ENCODE measurements at places on chromosomes 7 and 10.

DNA sequence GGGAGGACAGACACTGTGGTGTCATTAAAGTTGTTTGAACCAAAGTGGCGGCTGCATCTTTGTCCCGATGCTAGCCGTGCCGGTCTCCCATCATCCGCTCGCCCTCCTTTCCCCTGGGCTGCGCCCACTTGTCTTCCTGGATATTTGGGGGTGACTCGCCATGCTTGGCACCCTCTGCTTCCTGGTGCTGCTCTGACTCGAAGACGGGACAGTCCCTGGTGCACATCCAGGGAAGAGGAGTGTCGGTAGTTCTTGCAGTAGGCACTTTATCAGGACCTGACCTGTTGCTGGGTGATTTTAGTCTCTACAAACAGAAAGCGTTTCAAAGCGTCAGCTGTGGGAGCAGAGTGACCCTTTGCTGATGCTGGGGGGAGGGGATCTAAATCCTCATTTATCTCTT, 68.3 kb upstream of the DNAJB6 start:
- DNase-seq: no peak

- peak; percentile 83 for DNase-seq
Measured at GRCh38 chr7:25255611-25256332, 27.5 kb upstream of the NPVF start.

DNA sequence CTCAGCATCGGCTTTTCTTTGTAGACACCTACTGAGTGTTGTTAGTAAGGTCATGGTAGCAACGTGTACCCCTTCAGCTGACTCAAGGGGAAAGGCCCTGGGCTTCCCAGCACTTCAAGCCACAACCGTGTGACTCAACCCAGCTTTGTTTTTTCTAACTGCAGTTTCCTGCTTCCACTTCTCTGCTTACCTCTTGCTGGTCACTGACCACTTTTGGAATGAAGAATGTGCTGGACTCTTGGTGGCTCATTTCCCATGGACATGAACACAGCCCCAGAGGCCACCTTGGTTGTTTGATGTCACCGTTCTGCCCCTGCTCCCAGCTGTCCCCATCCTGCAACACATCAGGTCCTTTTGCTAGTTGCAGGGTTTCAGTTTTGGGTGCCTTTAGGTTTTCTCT, 69.5 kb upstream of the ZNF438 start:
- DNase-seq: no peak

DNA sequence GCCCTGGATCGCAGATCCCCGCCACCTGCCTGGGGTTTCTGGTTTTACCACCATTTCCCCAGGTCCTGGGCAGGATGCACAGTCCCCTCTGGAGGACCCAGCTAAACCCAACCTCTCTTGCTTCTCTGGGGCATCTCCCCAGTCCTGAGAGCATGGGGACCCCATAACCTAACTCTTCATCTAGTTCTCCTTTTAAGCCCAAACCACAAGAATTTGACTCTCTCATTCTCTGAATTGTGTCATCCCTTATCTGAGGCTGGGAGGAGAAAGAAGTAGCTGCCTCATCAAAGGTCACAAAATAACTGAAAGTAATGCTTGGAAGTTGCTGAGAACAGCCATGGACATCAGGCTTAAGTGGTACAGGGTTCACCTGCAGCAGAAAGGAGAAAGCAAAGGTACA, 159.9 kb downstream of the FGFR2 start:
- no peak for DNase-seq

DNA sequence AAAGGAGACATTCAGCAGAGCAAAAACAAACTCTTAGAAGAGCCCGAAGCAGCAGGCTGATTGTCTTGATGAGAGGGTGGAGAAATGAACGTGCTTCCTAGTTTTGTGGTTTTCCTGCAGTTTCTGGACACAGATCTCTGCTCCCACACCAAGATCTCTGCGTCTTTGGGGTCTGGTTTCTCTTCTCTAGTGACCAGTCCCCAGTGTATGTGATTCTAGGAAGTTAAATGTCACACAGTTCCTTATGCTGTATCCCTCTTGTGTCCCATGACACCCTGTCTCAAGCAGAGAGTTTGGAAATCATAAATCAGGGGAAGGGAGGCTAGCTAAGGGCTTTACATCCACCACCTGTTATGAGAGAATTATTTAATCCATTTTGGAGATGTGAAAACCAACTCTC, 55.4 kb upstream of the KLF14 start:
- no peak for DNase-seq

DNA sequence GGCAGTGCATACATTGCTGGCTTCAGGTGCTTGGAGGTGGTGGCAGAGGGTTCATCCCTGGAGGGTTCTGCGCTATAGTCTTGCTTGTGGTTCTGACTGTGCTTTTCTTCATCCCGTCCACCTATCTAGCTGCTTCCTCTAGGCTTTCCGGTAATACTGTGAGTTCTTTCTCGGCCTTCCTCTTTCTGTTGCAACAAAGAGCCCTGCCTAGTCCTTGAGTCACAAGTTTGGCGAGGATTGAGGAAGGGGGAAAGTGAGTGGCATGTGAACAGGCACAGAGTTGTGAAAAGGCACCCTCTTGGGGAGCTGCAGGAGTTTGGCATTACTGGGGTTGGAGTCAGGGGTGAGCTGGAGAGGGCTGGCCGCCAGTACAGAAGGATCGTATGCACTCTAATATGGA, 123.0 kb downstream of the SH2D4B start:
- DNase-seq: no peak

- DNase-seq: no peak
Measured at GRCh38 chr10:3203016-3203811, 30.6 kb upstream of the PITRM1 start.

DNA sequence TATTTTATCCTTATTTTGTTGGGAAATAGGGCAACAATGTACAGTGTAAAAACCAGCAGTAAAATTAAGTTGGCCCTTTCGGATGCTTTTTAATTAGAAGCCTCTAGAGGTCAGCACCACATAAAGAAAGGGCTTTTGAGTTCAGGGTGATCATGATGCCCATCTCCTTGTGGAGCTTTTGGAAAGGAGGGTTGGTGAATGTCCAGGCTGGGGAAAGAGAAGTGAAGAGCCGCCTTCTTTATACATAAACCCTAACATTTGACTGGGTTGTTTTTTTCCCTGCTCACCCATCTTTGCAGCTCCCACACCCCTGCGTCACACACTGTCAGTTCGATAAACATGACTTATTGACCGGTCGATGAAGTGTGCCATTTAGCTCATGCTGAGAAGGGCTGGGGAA, 29.8 kb downstream of the MTURN start:
- DNase-seq: peak; percentile 65

DNA sequence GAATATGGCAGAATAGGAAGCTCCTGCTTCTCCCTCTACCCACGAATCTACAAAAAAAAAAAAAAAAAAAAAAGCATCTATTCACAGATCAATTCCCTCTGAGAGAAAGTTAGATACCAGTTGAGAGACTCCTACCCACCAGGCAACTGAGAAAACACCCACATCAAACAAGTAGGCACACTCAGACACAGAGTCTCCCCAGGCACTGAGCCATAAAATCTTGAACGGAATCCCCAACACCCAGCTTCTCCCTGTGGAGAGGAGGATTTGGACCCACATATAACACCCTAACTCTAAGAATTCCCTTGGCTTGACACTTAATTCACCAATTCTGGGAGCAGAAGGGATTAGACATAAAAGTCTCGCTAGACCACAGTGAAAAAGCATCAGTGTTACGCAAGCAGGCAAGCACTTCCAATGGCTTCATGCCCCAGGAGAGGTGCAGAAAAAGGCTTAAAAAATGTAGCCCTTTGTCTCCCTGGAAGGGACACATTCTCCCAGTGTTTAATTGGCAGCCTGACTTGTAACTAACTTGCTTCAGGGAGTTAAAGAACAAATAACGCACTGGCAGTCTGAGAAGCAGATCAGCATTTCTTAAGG, 192.2 kb downstream of the ELAPOR2 start:
- DNase-seq: no peak

GRCh38 chr10:91691981-91692380, 59.1 kb upstream of the PPP1R3C start:
- DNase-seq: no peak

DNA sequence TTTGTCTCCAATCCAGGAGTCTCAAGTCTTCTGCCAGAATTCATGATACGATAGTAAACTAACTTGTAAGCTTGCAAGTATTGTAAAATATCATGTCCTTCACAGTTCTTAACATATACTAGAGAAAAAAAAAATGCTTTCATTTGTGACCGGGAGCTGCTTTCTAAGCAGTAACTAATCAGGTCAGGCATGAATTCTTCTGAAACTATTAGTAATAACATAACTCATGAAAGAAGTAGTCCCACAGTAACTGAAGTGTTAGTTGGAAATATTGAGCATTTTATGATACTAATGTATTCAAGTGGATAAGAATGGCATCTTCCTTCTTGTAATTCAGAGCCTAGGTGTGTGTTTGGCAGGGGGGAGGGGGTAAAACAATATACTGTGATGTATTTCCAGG, 665.6 kb downstream of the DNAJB9 start:
- DNase-seq: no peak

DNA sequence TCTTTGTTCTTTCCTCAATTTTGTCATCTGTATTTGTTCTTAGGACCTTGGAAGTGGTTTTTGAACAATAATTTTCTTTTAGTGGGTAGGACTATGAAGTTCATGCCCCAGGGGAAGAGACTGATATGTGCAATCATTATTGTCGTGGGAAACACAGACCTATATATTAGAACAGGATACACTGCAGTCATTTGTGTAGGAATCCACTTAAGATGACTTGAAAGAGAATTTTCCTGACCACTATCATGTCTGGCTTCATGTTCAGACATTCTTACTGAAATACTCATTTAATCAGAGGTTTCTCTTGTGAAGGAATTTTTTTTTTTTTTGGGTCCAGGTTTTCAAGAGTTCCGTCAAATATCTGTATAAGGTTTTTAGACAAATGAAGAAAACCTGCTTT, 163.6 kb downstream of the SUGCT start:
- no peak for DNase-seq

GRCh38 chr7:47378728-47379395, 203.0 kb downstream of the TNS3 start:
- no peak for DNase-seq

DNA sequence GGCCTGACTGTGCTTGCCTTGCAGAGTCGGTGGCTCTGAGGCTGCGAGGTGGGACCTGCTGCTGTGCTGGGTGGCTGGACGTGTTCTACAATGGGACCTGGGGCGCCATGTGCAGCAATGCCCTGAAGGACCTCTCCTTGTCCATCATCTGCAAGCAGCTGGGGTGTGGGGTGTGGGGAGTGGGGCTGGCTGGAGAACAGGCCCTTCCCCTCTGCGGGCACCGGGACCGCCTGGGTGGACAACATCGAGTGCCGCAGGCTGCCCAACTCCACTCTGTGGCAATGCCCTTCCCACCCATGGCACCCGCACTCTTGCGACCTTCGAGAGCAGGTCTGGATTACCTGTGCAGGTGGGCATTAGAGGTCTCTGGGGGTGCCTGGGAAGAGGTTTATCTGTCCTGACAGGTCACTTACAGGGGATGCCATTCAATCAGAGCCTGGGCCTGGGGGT, 10.9 kb downstream of the SCART1 start:
- DNase-seq: no peak

DNA sequence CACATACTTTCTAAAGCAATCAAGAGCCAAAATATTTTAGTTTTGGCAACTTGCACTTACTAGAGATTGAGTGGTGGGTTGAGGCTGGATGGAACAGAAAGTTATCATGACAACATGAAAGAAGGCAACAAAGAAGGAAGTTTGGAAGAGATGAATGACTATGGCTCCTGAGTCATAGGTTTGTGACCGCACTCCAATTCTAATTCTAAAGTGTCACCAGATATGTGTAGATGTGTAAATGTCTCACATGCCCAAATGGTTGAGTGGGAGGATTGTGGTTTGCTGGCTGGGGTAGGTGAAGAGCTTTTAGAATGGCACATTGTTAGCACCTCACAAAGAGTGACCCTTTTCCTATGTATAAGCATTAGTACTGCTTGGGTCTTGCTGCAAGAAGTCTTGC, 20.2 kb downstream of the TAS2R16 start:
- DNase-seq: no peak

DNA sequence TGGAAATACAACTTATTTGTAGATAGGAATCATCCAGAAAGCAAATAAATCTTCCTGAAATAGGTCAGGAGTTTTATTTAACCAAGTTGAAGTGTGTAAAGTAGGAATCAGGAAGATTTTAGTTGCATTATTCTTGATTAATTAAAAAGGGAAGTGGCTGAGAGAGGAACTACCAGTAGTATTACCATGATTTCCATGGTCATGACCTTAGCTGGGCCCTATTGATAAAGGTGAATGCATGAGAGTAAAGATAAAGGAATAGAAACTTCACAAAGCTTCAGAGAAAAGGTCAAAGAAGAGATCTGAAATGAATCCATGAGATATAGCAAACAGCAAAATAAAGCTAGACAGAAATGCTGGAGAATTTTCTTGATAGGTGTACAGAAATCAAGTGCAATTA, 46.2 kb upstream of the DLX6 start:
- no peak for DNase-seq

- DNase-seq: no peak
Measured at GRCh38 chr10:92627845-92628480, 35.0 kb downstream of the KIF11 start.

DNA sequence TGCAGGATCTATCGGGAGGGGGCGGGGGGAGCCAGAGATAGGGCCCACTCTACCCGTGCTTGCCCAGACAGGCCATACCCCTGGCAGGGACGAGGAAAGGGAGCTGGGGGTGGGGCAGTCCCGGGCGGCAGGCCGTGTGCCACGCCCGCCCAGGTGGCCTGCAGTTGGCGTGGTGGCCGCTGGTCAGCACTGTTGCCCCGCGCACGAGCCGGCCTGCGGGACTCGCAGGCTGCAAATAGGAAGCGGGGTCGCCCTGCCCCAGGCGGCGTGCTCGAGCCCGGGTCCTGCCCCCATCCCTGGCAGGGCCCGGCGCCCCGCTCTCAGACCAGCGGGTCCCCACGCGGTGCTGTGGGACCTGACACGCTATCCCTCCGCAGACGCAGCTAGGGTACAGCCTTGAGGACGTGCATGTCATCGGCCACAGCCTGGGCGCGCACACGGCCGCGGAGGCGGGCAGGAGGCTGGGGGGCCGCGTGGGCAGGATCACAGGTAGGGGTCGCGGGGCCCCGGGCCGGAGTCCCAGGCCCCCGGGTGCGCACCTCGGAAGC, 6.7 kb downstream of the PNLIPRP2 start:
- DNase-seq: no peak

- DNase-seq: no peak
Measured at GRCh38 chr7:70435634-70436033, 696.3 kb upstream of the GALNT17 start.
